ENCODE measurements at places on chromosomes 6 and 20.

DNA sequence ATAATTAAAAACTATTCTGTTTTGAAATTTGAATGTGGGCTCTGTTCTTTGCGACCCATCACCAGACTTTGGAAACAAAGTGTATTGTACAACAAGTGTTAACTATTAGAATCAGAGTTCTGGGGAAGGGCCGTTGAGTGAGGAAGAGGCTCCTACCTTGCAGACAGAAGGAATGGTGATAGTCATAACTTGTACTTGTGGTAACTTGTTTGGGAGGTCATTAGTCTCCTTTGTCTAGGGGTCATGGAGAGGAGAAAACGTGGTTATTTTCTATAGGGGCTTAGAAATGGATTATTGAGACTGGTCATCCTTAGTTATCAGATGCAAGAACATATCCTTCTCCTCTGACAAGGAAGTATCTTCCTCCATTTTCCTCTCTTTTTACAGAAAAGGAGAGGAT is 174.8 kb downstream of the BMP2 start:
- DNase-seq = no peak

- DNase-seq = no peak
These were observed 48.7 kb upstream of the FAM83D start for GRCh38 chr20:38877483-38877882.

DNA sequence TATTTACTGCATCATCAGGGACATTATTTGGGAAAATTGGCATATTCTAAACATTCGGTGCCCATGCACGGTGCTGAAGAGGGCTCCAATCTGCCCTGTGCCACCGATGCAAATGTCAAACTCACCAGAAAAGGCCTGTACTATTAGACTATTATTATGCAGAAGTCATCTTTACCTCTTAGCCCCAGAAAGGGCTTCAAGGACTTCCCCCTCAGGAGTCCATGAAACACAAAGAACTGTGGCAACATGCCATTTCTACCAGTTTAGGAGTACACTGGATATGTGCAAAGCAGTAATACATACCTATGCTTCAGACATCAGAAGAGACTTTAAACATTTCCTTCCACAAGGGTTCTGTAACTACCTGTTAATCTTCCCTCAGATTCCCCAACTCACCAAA is 8.6 kb downstream of the DIDO1 start:
- no peak for DNase-seq

DNA sequence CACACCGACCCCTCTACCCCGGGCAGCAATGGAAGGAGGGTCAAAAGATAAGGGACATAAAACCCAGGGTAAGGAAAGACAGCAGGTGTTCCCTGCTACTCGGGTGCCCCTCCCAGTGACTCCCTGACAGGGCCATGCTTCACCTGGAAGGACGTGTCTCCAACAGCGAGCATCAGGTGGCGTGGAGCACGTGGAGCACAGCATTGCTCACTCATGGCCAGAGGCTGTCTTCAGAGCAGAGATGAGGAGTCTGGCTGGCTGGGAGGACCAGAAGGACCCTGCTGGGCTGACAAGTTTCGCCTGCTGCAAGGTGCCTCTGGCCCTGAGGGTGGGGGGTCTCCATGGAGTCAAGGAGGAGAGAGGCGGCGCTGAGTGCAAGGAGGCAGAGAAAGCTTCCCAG is 15.3 kb upstream of the CDH22 start:
- DNase-seq = no peak

DNA sequence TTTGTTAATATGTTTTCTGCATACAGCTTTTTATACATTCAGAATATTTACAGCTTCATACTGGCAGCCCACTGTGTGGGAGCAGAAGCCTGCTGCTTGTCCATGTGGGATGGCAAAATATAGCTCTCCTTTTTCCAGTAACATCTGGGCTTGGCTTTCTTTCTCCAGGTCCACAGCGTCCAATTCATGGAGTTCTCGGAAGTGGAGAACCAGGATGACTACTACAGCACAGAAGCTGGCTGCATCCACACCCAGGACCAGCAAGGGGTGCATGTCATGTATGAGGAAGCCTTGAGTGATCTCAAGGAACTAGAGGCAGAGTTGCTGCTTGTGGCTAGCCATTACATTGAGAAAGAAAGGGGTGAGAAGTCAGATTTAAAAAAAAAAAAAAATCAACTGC is 143.1 kb downstream of the CD164 start:
- no peak for DNase-seq
